ENCODE measurements at places on chromosomes 5 and 9.

DNA sequence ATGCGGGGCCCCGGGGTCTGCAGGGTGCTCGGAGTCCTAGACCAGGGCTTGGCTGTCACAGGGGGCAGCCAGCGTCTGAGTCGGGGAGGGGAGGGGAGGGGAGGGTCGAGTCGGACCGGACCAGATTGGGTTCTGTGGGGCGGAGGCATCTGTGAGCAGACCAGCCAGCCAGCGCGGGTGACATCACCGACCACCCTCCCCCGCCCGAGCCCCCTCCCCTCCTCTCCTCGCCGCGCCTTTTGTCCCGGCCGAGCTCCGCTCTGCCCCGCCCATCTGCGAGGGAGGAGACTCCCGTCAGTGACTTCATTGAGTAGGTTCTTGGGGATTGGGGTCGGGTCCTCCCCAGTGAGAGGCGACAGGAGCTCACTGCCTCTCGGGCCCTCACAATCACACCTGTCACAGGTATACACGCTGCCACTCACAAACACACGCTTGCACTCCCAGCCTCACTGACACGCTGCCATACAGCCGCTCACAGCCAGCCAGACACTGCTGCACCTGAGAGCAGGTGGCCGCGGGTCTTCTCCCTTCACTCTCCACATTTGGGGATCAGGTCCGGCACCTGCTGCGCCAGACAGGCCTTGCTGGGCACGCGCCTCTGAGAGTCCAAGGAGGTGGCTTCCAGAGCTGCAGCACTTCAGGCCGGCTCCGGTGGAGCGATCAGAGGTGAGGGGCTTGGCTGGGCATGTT, 546 bp downstream of the DNAJB5 start:
- DNase-seq = no peak

- no peak for DNase-seq
These were observed 53.9 kb downstream of the TTLL11 start for GRCh38 chr9:122039234-122039633.

- no peak for DNase-seq
These were observed 276.5 kb upstream of the TYRP1 start for GRCh38 chr9:12416716-12417115.

GRCh38 chr5:146890731-146891440, 12.3 kb upstream of the PPP2R2B start:
- DNase-seq = no peak

DNA sequence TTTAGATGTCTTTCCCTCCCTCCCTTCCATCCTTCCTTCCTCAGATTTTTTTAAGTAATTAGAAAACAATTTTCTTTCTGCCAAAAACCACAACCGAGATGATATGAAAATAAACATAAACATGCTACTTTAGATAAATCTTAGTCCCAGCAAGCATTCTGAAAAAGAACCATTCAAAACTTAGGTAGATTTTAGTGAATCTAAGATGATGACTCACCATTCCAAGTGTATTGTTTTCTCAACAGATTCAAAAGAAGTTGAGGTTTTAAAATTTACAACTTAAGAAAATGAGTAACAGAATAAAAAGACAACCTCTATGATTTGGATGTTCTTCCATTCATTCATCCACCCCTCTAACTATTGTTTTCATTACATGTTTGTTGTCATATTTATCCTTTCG, 465.1 kb downstream of the PDE4D start:
- no peak for DNase-seq

- no peak for DNase-seq
These were observed 81.3 kb downstream of the PPARGC1B start for GRCh38 chr5:149811453-149811852.

DNA sequence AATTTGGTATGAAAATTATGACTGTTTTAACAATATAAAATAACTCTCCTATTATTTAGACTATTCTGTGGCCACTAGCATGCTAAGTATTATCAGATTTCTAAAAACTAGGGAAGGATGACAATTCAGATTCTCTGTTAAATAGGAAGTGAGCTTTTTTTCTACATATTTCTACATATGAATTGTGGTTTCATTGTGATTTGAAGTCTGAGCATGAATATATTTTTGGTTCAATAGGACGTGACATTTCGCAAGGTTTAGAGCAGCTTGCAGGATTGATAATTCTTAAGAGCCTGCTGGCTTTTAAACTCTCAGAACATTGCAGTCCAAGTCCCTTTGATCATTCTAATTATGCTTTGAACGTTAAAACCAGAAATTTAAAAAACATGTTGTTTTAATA, 82.9 kb downstream of the ADGRV1 start:
- no peak for DNase-seq

DNA sequence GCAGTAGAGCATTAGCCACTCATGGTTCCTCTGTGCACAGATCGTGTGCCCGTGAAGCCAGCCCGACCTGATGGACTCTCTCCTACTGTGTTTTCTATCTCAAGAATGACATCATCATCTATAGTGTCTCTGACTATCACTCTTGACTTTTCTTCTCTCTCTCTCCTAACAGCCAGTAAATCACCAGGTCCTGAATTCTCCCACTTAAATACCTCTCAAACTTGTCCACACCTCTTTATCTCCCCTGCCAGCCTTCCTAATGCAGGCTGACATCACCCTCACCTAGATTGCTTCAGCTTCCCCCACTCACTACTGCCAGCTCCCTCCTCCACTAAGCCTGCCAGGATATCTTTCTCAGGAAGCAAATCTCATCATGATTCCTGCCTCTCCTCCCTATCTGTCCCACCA, 90.6 kb upstream of the MIER3 start:
- DNase-seq = no peak

GRCh38 chr5:136075466-136075891, 46.7 kb downstream of the TGFBI start:
- no peak for DNase-seq

DNA sequence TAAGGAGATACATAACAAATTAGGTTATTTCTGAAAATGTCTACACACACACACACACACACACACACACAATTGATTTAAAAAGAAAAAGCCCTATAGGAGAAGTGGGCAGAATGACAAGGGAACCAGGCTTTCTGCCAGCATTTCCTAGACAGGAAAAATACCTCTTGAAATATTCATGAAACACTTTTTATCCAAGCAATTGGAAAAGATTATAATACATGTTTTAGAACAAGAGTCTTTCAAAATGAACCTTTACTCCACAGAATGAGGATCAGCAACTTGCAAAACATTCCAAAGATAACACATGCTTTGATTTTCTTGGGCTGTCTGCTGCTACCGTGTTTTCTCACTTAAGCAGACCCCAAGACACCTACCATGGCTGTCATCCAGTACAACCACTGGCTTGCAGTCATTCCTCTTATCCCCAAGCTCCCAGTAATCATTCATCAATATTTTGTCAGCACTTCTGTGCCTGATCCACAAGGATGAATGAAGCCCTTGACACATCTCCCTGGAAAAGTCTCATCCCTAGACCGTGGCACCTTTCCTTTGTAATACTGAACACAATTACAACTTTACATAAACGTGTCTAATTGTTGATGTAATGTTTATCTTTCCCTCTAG, 717.1 kb upstream of the ZNF608 start:
- no peak for DNase-seq

All from stimulated activated CD8-positive, alpha-beta memory T cell treated with anti-CD3 and anti-CD28 coated beads, Interleukin-15, amount 100 ng/mL, for 4 hours (primary cell).